HuH-7 (cell line): ENCODE measurements at places on chromosomes 13 and 19.

GRCh38 chr13:50588491-50589130, 254.9 kb downstream of the DLEU7 start:
- DNase-seq = no peak

GRCh38 chr13:30908416-30908980, 2.4 kb downstream of the MEDAG start:
- no peak for DNase-seq

DNA sequence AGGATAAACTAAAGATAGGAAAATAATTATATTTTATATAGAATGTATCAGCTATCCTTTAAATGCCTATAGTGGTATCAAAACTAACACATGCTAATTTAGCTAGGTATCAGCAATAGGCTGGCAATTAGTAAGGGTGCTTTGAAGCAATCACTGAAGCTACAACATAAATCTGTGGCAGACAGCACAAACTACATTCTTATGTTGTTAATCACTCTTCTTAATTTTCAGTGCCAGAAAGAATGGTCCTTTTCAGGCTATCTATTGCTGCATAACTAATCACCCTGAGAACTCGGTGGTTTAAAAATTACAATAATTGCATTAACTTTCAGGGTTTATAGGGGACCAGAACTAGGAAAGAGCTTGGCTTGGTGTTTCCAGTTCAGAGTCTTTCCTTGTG, 963.1 kb downstream of the EFNB2 start:
- DNase-seq = no peak

GRCh38 chr19:47613165-47614020, 4.5 kb downstream of the BICRA start:
- DNase-seq = no peak

GRCh38 chr19:10430505-10431253, 10.3 kb downstream of the PDE4A start:
- DNase-seq = peak; percentile 68

- DNase-seq = no peak
Measured at GRCh38 chr19:35959040-35959967, 23.1 kb downstream of the LRFN3 start.

DNA sequence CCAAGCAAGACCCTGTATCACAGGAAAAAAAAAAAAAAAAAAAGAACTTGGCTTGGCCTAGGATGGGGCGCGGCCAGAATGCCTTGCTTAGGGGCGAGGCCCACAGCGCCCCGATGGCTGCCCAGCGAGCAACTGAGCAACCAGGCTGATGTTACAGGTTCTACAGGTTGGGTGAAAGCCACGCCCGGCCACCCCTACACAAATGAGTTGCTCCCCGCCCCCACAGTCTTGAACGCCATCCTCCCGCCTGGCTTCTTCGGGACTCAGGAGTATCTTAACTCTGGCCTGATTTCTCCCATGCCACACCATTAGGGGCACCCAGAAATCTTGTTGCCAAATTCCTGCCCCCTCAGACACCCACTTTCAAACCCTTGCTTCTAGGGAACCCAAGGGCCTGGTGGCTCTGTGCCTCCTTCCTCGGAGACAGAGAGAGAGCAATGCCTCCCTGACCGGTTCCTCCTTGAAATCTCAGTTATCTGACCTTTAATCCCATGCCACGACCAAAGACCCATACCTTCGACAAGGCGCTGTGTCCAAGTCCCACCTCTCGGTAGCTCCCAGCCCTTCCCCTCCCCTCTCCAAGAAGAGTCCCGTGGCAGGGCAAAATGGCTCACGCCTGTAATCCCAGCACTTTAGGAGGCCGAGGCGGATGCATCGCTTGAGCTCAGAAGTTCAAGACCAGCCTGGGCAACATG, 1.1 kb upstream of the CBLC start:
- DNase-seq = no peak

DNA sequence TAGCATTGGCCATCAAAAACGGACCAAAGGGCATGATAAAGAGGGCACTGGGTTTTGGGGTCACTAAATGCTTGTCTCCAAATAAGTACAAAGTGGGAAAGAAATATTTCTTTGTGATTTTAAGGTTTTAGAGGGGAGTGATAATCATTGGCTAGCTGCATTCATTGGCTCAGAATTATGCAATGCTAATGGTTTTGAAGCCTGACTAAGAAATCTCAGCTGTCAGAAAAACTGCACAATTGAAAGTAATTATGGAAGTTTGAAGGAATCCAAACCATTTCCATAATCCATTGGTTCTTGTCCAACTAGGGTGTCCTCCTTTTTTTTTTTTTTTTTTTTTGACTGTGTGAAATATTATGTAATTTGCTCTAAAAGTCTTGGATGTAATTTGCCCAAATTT, 88.2 kb upstream of the ARGLU1 start:
- DNase-seq = no peak

- DNase-seq = no peak
Measured at GRCh38 chr13:29907670-29908069, 57.3 kb upstream of the UBL3 start.

GRCh38 chr13:42707586-42707985, 73.8 kb upstream of the FAM216B start:
- DNase-seq = no peak
